ENCODE measurements at places on chromosomes 12 and 14.

DNA sequence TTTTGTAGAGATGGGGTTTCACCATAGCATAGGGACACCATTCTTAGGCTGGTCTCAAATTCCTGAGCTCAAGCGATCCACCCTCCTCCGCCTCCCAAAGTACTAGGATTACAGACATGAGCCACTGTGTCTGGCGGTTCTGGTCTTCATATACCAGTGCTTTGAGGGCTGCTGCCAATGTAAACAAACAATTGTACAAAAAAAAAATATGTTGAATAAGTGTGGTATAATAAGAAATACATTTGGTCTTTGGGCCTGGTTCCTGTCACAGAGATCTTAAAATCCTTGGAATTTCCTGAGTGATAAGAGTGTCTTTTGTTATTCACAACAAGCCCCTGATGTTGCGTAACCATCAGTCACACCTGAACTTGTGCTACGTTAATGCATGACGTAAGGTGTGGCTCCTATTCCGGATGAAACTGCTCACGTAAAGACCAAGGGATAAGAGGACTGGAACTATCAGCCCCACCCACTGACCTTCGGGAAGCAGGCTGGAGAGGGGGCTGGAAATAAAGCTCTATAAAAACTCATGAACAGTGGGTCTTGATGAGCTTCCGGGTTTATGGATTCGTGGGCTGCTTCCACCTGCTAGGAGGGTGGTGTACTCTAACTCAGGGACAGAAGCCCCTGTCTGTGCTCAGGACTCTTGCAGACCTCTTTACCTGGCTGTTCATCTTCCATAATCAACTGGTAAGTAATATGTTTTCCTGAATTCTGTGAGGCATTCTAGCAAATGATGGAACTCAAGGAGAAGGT lies 16.5 kb upstream of the RIMKLB start:
- DNase-seq = no peak

DNA sequence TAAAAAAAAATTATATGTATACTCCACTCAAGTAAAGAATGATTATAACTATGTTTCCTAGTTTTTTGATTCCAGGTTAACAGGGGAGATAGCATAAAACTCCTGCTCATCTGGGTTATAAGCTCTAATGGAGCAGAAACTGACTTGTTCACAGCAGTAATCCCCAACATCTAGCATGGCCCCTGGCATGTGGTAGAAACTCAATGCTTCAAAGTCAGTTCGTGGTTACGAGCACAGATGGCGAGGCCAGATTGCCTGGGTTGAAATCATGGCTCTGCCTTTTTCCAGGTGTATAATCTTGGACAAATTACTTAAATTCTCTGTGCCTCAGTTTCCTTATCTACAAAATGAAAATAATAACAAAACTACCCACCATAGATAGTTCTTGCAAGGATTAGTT lies 183.8 kb downstream of the TTC7B start:
- DNase-seq = no peak

DNA sequence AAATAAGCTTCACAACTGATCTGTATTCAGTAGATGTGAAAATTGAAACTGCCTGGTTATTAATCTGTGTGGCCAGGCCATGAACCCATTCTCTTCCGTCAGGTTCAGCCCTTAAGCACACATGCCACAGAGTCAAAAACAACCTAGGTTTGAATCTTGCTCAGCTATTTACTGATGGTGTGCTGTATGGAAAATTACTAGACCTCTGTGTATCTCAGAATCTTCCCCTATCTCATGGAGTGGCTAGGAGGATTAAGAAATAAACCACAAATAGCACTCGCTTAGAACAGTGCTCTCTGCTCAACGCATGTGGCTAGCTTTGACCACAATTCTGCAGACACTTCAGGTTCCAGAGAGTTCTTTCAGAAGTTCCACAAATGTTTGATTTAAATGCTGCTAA lies 240.7 kb upstream of the PLEKHG7 start:
- DNase-seq = no peak

GRCh38 chr12:73421832-73422231 lies 1115.8 kb upstream of the ATXN7L3B start:
- DNase-seq = no peak

DNA sequence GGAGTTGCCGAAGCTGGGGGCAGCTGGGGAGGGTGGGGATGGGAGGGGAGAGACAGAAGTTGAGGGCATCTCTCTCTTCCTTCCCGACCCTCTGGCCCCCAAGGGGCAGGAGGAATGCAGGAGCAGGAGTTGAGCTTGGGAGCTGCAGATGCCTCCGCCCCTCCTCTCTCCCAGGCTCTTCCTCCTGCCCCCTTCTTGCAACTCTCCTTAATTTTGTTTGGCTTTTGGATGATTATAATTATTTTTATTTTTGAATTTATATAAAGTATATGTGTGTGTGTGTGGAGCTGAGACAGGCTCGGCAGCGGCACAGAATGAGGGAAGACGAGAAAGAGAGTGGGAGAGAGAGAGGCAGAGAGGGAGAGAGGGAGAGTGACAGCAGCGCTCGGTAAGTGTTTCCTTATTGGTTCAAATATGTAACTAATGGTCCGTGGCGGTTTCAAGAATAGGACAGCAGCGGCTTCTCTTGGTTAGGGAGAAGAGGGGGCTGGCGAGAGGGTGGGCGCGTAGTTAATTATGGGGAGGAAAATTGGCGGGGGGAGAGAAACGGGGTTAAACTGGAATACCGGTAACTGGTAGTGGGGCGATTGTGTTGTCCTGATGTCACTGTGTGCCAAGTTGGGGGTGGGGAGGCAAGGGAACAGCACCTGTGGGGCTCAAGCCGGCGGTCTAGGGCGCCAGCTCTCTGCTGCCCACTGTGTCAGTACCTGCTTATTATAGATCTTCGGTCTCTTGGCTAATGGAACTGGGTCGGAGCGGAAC lies 8.4 kb downstream of the HOXC8 start:
- no peak for DNase-seq

DNA sequence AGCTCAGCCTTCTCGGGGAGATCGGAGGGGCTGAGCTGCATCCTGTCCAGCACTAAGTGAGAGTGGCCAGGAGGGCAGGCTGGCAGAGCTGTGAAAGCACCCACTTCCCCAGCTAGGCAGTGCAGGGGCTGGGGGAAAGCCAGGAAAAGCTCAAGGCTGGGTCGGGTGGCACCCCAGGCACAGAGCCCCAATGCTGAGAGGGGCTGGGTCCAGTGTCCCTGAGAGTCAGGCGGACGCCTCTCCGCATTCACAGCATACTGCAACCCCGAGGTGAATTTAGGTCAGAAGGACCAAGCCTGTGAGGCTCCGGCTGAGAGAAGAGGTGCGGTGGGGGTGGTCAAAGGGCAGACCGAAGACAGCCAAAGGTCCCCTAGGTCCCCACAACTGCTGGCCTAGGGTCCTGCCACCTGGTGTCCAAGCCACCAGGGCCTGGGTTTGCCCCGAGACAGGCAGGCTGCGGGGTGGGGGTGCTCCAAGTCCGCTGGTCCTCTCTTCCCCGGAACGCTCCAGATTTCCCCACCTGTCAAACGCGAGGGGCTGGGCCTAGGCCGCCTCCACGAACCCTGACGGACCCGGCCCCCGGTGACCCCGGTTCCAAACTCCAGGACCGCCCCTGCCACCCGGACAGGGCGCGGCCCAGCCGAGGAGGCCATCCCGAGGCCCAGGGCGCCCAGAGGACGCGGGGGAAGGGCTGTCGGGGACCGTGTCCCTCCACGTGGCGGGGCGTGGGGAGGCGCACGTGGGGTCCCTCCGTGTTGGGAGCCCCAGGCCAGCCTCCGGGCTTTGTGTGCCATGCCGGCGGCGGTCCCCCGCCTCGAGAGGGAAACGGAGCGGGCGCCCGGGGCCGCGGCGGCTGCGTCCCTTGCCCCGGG lies 527 bp downstream of the CAMKK2 start:
- DNase-seq = no peak

GRCh38 chr14:51462182-51462581 lies 189.5 kb upstream of the FRMD6 start:
- DNase-seq = no peak

- DNase-seq = no peak
These were observed 2.3 kb downstream of the ARHGEF25 start for GRCh38 chr12:57613427-57614109.

- DNase-seq = no peak
These were observed 24.0 kb downstream of the TCTN1 start for GRCh38 chr12:110637869-110638441.

- no peak for DNase-seq
These were observed 1204.8 kb downstream of the GALC start for GRCh38 chr14:86788224-86788623.

Data from CD8-positive, alpha-beta T cell (primary cell).